Uterus (tissue), 4 donors: ENCODE measurements at places on chromosomes 11 and 22. TPM values are rescaled to one million over a fixed set of nuclear protein-coding genes. Genes with fewer than 3 reads are reported as not detected.

Gene SMC1B
- not detected for total RNA-seq

Gene ADM
- total RNA-seq: 151 TPM

GRCh38 chr11:88171982-88172381 lies 3.3 kb downstream of the RAB38 start:
- H3K27me3 ChIP-seq: no peaks in the 10 kb centered on the region
- H3K4me3 ChIP-seq: no peak overlapping the region
- no peaks in the 10 kb centered on the region for H3K4me1 ChIP-seq
- peak overlapping the region; percentile 14 for H3K27ac ChIP-seq
- no peaks in the 10 kb centered on the region for H3K36me3 ChIP-seq
- no peak for DNase-seq

DNA sequence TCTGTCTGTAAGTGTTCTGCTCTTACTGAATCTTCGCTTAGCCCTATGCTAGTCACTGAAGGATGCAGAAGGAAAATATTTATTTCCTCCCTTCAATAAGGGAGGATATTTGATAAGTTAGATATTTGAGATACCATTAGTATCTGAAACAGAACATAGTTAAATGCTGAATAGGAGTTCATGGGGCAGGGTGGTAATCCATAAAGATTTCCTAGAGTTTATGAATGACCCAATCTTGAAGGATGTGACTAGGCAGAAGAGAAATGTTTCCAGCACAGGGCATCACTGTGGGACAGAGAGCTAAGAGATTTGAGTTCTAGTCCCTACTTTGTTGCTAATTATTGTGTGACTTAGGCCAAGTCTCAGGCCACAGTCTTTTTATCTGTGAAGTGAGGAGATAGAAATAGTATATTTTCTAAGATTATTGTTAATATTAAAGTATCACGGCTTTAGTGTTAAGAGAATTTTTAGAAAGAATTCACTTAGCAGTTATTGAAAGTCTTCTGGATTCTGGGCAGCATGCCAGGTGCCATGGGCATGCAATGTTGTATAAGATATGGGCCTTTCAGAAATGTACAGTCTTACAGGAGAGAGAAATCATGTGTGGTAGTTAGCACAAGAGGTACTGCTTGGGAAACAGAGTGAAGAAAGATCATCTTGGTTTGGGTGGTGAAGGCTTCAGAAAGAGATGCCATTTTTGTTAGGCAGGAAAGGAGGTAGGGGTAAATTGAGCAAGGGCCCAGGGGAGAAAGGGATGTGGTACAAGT lies 24.0 kb downstream of the SWAP70 start:
- no peak for DNase-seq
- H3K4me3 ChIP-seq: no peak overlapping the region
- H3K4me1 ChIP-seq: no peaks in the 10 kb centered on the region
- H3K36me3 ChIP-seq: no peaks in the 10 kb centered on the region
- no peaks in the 10 kb centered on the region for H3K27me3 ChIP-seq
- H3K27ac ChIP-seq: peak overlapping the region; percentile 80

Gene SLC17A6
- not detected for total RNA-seq

DNA sequence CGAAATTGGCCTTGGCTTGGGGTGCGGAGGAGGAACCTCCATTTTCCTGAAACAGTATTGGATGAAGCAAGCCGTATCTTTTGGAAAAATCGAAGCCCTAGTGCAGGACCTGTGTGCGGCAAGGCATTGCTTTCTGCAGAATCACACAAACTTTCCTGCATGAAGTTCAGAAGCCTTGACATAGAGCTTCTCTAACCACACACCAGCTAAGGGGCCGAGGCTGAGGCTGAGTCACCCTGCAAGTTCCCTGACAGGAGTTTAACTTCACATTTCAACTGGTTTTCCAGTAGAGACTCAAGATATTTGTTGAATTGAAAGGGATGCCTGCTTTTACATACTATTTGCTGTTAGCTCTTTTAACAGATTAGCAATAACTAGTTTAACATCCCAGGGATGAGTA lies 67.8 kb downstream of the TCF20 start:
- no peak overlapping the region for H3K27ac ChIP-seq
- no peak for DNase-seq
- no peaks in the 10 kb centered on the region for H3K4me1 ChIP-seq
- no peak overlapping the region for H3K4me3 ChIP-seq
- H3K36me3 ChIP-seq: no peaks in the 10 kb centered on the region
